Spinal cord (tissue), 10 donors: ENCODE measurements at places on chromosomes 1 and 21. TPM values are rescaled to one million over a fixed set of nuclear protein-coding genes. Genes with fewer than 3 reads are reported as not detected.

GRCh38 chr1:101440485-101440884 lies 203.7 kb downstream of the S1PR1 start:
- DNase-seq: no peak
- H3K4me3 ChIP-seq: no peak overlapping the region
- no peak overlapping the region for H3K27ac ChIP-seq

- no peaks in the 10 kb centered on the region for H3K36me3 ChIP-seq
- H3K27me3 ChIP-seq: no peaks in the 10 kb centered on the region
- no peak overlapping the region for H3K27ac ChIP-seq
- H3K4me1 ChIP-seq: peaks cover 3% of the 10 kb centered on the region
- no peak overlapping the region for H3K4me3 ChIP-seq
These were observed 59.4 kb downstream of the ZNF697 start for GRCh38 chr1:119588621-119589020.

- no peak overlapping the region for H3K27ac ChIP-seq
- no peaks in the 10 kb centered on the region for H3K36me3 ChIP-seq
- DNase-seq: no peak
- no peaks in the 10 kb centered on the region for H3K27me3 ChIP-seq
These were observed 108.7 kb upstream of the F3 start for GRCh38 chr1:94650301-94650700.

- no peak overlapping the region for H3K4me3 ChIP-seq
- DNase-seq: no peak
- H3K36me3 ChIP-seq: no peaks in the 10 kb centered on the region
- no peaks in the 10 kb centered on the region for H3K27me3 ChIP-seq
- H3K27ac ChIP-seq: peak overlapping the region; percentile 75
- peaks cover 7% of the 10 kb centered on the region for H3K4me1 ChIP-seq
These were observed 26.6 kb upstream of the COL18A1 start for GRCh38 chr21:45378258-45378966.

GRCh38 chr1:88333086-88333695 lies 350.9 kb upstream of the PKN2 start:
- no peak for DNase-seq
- H3K27me3 ChIP-seq: no peaks in the 10 kb centered on the region
- no peak overlapping the region for H3K27ac ChIP-seq
- H3K4me3 ChIP-seq: no peak overlapping the region
- no peaks in the 10 kb centered on the region for H3K36me3 ChIP-seq

- no peaks in the 10 kb centered on the region for H3K4me1 ChIP-seq
- no peak overlapping the region for H3K27ac ChIP-seq
- no peak for DNase-seq
- no peaks in the 10 kb centered on the region for H3K27me3 ChIP-seq
- H3K36me3 ChIP-seq: no peaks in the 10 kb centered on the region
These were observed 122.9 kb upstream of the ERG start for GRCh38 chr21:38621132-38621531.

DNA sequence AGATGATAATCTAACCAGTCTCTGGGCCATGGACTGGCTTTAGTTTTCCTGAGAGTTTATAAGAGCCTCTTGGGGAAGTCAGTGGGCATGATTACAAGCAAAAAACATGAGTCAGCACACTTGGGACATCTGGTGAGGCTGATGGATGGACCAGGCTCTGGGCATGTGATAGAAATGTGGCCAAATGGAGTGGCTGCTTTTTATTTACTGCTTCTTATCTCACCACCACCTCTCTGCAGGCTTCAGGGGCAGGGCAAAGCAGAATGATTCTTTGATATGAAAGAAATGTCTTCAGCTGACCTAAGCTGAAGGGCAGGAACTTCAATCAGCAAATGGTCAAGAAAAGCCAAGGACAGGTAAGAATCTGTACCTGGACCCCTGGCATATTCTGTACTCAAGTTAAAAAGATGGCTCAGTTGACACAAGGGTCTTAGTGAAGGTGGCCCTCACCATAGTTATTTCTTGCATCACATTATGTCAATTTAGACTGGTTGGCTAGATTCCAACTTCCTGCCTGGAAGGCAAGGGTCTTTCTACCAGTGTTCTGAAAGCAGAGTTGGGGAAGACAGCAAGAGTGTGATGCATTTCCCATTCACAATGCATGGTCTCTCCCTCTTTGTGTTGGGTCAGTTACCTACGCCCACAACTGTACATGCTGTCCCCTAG lies 162.8 kb downstream of the FASLG start:
- H3K4me1 ChIP-seq: no peaks in the 10 kb centered on the region
- H3K36me3 ChIP-seq: no peaks in the 10 kb centered on the region
- no peaks in the 10 kb centered on the region for H3K27me3 ChIP-seq
- no peak overlapping the region for H3K4me3 ChIP-seq
- DNase-seq: no peak
- H3K27ac ChIP-seq: no peak overlapping the region

- no peaks in the 10 kb centered on the region for H3K36me3 ChIP-seq
- peak overlapping the region; percentile 31 for H3K27ac ChIP-seq
- no peaks in the 10 kb centered on the region for H3K27me3 ChIP-seq
- peak; percentile 56 for DNase-seq
- H3K4me1 ChIP-seq: peaks cover 11% of the 10 kb centered on the region
These were observed 13.1 kb upstream of the KYAT3 start for GRCh38 chr1:89005286-89006151.

DNA sequence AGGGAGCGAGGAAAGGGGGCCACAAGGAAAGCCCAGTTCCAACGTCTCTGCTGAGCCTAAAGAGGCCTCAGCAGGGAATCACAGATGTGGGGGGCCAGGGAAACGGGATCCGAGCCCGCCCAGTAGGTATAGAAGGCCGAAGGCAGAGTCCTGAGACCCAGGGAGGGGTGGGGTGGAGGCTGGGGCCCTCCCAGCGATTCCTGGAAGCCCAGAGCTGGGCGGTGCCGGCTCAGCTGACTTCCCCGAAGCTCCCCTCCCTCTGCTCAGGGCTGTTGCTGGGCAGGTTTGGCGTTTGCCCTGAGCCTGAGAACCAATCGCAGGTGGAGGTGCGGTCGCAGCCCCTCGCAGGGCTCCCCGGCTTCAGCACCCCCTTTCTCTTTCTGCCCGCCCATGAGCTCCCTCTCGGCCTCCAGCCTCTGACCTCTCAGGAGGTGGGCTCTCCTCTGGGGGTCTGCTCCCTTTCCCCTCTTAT lies 12.8 kb downstream of the ADAMTSL4 start:
- no peaks in the 10 kb centered on the region for H3K27me3 ChIP-seq
- H3K36me3 ChIP-seq: peaks cover 28% of the 10 kb centered on the region
- peak; percentile 55 for DNase-seq
- peak overlapping the region; percentile 46 for H3K4me3 ChIP-seq

DNA sequence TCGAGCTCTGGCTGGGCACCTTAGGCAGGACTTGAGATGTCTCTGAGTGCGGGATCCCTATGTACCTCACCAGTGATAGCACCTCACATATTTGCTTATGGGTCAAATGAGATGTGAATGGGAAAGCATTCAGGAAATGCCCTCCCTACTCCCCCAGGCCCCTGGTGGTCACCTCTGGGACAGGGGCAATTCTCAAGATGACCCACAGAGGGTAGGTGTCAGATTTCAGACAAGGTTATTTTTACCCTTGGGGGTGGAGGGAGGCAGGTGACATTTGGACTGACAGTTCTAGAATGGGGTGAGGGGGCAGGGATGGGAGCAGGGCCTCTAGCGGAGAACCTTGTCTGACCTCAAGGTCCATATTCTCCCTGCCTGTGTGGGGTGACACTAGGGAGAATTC lies 27.1 kb downstream of the ACOT11 start:
- no peak overlapping the region for H3K27ac ChIP-seq
- H3K36me3 ChIP-seq: no peaks in the 10 kb centered on the region
- DNase-seq: no peak
- no peaks in the 10 kb centered on the region for H3K27me3 ChIP-seq

DNA sequence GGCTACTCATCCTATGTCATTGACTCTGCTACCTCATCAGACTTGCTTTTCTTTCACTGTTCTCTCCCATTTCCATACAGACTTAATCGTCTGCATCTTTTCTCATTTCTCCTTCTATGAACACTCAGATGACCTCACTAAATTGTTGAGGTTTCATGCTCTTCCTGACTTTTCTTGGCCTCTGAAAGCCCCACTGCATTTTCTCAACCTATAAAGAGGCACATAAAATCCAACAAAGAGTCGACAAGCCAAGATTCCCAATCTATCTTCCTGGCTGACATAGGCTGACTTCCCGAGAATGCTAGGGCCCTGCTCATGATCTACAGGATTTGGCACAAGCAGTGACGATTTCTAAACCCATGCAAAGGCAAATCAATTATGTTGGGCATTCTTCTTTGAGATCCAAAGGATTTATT lies 280.8 kb upstream of the DPYD start:
- H3K36me3 ChIP-seq: no peaks in the 10 kb centered on the region
- H3K4me3 ChIP-seq: no peak overlapping the region
- H3K27ac ChIP-seq: no peak overlapping the region
- no peaks in the 10 kb centered on the region for H3K27me3 ChIP-seq
- DNase-seq: peak; percentile 72

DNA sequence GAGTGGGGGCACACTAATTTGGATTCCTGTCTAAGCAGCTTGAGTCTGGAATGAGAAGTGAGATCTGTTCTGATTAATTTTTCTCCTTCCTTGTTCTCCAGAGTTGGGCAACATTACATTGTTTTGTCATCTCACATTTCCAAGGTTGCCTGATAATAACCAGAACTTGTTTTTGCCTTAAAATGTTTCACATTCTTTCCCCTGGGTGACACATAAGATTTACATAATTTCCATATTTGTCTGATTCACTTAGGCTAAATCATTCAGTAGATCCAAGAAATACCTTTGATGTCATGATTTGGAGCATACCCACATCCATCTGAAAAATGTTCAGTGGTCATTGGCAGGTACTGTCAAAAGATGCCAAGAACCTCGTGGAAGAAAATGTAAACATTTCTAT lies 60.3 kb downstream of the XCL2 start:
- H3K27me3 ChIP-seq: no peaks in the 10 kb centered on the region
- no peak for DNase-seq
- no peak overlapping the region for H3K27ac ChIP-seq
- H3K36me3 ChIP-seq: no peaks in the 10 kb centered on the region
- no peaks in the 10 kb centered on the region for H3K4me1 ChIP-seq

- H3K27ac ChIP-seq: no peak overlapping the region
- no peak for DNase-seq
- H3K4me1 ChIP-seq: peaks cover 22% of the 10 kb centered on the region
- H3K36me3 ChIP-seq: no peaks in the 10 kb centered on the region
- H3K27me3 ChIP-seq: no peaks in the 10 kb centered on the region
- H3K4me3 ChIP-seq: no peak overlapping the region
These were observed 110.5 kb upstream of the CDC42BPA start for GRCh38 chr1:227428803-227429202.

GRCh38 chr1:34858901-34859445 lies 576 bp downstream of the SMIM12 start:
- H3K4me1 ChIP-seq: peaks cover 6% of the 10 kb centered on the region
- peak overlapping the region; percentile 83 for H3K4me3 ChIP-seq
- no peak for DNase-seq
- H3K27ac ChIP-seq: peak overlapping the region; percentile 19
- no peaks in the 10 kb centered on the region for H3K27me3 ChIP-seq
- H3K36me3 ChIP-seq: peaks cover 16% of the 10 kb centered on the region

GRCh38 chr1:17488995-17489767 lies 49.7 kb upstream of the RCC2 start:
- H3K27me3 ChIP-seq: no peaks in the 10 kb centered on the region
- H3K4me3 ChIP-seq: no peak overlapping the region
- no peak overlapping the region for H3K27ac ChIP-seq
- peak; percentile 21 for DNase-seq

- peaks cover 46% of the 10 kb centered on the region for H3K4me1 ChIP-seq
- H3K4me3 ChIP-seq: no peak overlapping the region
- H3K27ac ChIP-seq: no peak overlapping the region
- H3K27me3 ChIP-seq: no peaks in the 10 kb centered on the region
- H3K36me3 ChIP-seq: no peaks in the 10 kb centered on the region
These were observed 17.7 kb upstream of the LRRN2 start for GRCh38 chr1:204703268-204703664.

DNA sequence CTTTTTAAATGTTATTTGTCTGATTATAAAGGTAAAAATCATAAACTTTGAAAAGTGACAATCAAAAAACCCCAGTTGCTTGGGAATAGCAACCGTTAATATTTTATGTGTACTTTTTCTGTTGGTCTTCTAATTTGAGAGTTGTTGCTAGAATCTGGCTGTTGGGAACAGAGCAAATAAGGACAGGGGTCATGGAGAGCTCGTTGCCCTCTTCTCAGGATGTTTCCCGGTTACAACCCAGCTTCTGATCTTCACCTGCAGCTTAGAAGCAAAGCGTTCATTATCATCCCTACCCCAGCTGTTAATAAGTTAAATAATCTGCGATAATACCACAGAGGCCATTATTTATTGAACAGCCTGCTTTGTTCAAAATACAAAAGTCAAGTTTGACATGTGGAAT lies 22.1 kb upstream of the NFASC start:
- no peak overlapping the region for H3K4me3 ChIP-seq
- H3K4me1 ChIP-seq: peaks cover 11% of the 10 kb centered on the region
- no peaks in the 10 kb centered on the region for H3K27me3 ChIP-seq

GRCh38 chr1:43962324-43962723 lies 7.5 kb upstream of the DPH2 start:
- no peak for DNase-seq
- peaks cover 80% of the 10 kb centered on the region for H3K36me3 ChIP-seq
- H3K27ac ChIP-seq: no peak overlapping the region
- H3K4me1 ChIP-seq: no peaks in the 10 kb centered on the region
- no peak overlapping the region for H3K4me3 ChIP-seq

DNA sequence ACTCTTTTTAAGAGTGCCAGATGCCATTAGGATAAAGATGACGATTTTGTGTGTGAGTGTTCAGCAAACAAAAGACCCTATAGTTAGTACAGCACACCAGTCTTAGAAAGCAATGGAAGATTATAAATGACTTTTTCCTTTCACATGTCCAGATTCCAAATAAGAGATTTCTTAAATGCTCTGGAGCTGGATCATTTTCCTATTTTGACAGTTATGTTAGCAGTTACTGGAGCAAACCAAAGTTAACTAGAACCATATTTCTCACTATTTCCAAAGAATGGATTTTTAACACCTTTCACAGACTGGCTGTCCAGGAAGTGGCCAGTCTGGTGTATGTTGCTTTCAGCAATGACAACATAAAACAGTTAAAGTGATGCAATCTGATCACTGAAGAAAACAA lies 905.8 kb upstream of the ADGRL2 start:
- H3K36me3 ChIP-seq: no peaks in the 10 kb centered on the region
- H3K27me3 ChIP-seq: no peaks in the 10 kb centered on the region
- H3K4me3 ChIP-seq: no peak overlapping the region

- H3K4me3 ChIP-seq: no peak overlapping the region
- H3K4me1 ChIP-seq: peaks cover 13% of the 10 kb centered on the region
- H3K36me3 ChIP-seq: no peaks in the 10 kb centered on the region
- H3K27me3 ChIP-seq: peaks cover 18% of the 10 kb centered on the region
- H3K27ac ChIP-seq: no peak overlapping the region
These were observed 5.1 kb downstream of the CD1D start for GRCh38 chr1:158185770-158186169.

The CASQ1 gene
- total RNA-seq: 0.99 TPM

The SYCP1 gene
- total RNA-seq: 0.11 TPM

The DCLRE1B gene
- total RNA-seq: 11.4 TPM

The C1orf87 gene
- 1.1 TPM for total RNA-seq

The UBE2U gene
- total RNA-seq: not detected

The ITLN2 gene
- 0.20 TPM for total RNA-seq
